ENCODE measurements at places on chromosomes 11 and 22.

GRCh38 chr11:83441171-83441570, 155.0 kb upstream of the CCDC90B start:
- DNase-seq, result no peak

DNA sequence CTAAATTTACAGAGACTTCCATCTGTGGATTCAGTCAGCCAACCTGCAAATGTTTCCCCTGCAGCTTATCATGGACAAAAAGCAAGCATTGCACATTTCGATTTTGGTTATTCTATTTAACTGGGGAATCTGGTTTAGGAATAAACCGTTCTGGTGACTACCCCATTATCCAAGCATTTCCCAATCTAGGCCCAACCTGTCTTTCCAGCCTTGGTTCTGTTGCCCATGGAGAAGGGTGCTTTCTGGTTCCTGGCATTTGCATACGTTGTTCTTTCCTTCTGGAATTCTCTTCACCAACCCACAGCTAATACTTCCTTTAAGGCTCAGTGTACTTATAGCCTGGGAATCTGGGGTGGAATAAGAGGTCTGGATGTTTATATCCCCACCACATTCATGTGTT, 1.4 kb upstream of the TMEM123 start:
- DNase-seq, result no peak

GRCh38 chr11:65643971-65644370, 6.1 kb downstream of the SIPA1 start:
- DNase-seq, result no peak

- DNase-seq, result no peak
Measured at GRCh38 chr11:117881217-117881616, 4.8 kb upstream of the FXYD6 start.

DNA sequence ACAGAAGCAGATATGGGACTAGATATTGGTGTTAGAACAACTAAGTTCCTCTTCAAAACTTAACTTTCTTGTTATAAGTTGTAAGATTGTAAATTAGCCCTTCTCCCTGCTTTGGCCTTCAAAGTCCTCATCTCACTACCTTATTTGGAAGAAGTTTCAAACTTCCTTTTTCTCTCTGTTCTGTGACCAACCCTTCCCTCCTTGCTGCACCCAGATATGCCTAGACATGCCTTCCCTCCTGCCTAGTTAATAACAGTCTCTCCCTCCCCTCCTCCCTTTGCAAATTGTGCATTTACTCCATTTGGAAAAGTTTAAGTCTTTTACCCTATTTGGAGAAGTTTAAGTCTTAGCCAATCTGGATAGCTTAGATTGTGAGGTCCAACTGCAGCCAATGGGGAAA, 4.9 kb downstream of the OR52K2 start:
- no peak for DNase-seq

GRCh38 chr11:123956752-123957151, 13.1 kb upstream of the OR6T1 start:
- DNase-seq, result no peak

DNA sequence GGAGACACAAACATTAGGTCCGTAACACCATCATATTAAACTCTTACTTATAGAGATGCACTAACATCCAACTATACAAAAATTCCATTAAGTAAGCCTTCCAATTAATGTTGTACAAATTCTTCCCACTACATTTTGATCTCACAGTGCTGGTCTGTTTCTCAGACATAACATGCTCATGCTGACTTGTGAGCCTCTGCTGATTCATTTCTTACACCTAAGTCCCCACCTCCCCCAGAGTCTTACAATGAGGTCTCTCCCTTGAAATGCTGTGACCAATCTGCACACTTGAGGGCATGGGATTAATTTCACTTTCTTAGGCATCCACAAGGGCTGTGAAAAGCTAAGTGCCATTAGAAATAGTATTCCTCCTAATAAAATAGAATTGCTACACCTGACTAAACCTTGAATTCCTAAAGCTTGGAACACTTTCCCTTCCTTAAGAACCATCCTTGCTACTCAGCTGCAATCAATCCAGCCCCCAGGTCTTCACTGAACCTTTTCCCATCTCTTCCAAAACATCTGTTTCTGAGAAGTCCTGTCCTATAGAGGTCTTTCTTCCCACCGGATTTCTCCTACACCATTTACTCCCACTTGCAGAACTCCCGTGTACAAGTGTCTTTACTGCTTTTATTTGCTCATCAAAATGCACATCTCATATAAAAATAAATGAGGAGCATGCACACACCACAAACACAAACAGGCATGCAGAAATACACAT, 2.0 kb downstream of the HBG1 start:
- DNase-seq, result no peak

DNA sequence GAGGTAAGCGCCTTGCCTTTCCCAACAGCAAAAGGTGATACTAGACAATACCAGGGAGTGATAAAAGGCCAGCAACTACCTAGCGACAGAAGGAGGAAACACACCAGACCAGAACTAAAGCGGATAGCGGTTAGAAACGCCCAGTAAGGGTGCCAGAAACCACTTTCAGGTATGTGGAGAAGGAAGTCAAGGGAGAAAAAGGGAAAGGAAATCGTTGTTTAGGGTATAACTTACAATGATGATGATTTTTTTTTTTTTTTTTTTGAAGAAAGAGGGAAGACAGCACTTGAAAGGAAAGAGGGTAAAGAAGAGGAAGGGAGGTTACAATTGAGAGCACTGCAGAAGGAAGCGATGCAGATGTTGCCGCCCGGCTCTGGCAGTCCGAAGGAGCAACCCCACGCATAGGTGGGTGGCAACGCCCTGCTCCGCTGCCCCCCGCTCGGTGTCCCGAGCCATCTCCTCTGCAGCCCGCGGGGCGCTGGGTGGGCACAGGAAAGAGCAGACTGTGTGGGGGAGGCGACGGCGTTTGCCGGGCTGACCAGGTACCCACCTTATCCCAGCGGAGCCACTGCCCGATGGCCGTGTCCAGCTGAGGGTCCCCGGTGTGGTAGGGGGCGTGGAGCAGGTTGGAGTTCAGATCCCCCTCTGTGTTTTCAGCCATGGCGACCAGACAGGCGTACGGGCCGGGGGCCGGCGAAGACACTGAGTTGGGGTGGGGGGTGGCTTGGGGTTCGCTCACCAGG, 561 bp downstream of the PGM2L1 start:
- DNase-seq, result peak; percentile 9

DNA sequence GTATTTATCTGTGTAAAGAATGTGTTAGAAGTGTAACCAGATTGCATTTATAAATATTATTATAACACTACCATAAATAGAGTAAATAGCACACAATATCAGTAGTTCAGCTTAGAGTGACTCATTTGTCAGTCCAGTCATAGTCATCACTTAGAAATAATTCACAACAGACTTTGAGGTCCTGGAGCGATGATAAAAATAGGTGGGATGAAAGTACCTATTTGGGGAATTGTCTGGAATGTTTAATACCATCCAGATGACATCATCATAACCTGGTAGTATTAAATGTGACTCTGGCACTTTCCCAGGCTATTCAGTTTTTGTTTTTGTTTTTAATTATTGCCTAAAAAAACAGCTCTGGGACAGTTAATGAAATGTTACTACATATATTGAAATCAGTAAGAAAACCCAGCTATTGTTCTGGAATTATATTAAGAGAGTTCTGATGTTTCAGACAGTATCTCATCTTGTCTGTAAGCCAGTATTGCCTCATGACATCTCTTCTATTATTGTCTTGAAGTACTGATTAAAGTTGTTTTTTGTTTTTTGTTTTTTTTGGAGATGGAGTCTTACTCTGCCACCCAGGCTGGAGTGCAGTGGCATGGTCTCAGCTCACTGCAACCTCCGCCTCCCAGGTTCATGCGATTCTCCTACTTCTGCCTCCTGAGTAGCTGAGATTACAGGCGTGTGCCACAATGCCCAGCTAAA, 74.8 kb downstream of the SIK2 start:
- no peak for DNase-seq

GRCh38 chr11:124194293-124195188, 11.4 kb downstream of the OR10D3 start:
- DNase-seq, result peak; percentile 36

DNA sequence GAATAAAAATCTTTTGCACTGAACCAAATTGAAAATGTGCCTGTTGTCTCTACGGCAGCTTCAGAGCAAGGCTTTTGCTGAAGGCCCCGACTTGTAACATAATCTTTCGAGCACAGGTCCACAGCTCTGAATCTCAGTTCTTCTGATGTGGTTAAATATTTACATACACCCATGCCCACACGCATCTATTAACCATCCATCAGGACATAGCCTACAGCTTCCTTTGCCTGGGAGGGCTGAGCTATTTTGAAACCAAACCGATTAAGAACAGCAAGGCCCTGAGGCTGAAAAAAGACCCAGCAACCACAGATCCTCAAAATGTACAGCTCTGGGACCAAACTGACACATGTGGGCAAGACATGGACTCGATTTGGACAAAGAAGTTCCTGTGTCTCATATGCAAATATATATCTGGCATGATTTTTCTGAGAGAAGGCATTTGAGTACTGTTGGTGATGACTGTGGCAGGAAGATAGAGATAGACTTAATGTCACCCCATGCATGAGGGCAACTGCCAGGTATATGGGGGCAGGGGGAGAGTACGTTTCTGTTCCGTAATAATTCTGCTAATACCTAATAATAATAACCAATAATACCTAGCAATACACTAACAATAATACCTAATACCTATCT, 322.7 kb upstream of the PLET1 start:
- no peak for DNase-seq

DNA sequence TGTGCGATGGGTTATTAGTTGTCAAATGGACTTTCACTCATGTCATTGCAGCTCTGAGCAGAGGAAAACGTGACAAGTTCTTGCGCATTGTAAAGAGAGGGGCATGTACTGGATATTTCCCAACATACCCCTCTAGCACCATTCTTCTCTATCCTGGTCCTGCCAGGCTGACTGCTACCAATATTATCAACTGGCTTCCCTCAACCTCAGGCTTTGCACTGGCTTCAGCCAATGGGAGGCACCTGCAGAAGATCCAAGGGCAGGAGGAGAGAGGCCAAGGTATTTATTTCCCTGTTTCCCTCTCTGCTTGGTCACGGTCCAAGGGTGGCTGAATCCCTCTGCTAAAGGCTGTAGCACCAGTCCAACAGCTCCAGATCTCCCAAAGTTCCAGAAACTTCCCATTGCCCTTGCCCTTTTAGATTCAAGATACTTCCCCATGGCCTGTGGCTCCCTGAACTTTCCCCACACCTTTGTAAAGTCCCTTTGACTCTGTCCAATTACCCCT, 175.6 kb upstream of the NECTIN1 start:
- DNase-seq, result no peak

- DNase-seq, result peak; percentile 80
Measured at GRCh38 chr11:72864702-72865655, 50.8 kb downstream of the ATG16L2 start.

DNA sequence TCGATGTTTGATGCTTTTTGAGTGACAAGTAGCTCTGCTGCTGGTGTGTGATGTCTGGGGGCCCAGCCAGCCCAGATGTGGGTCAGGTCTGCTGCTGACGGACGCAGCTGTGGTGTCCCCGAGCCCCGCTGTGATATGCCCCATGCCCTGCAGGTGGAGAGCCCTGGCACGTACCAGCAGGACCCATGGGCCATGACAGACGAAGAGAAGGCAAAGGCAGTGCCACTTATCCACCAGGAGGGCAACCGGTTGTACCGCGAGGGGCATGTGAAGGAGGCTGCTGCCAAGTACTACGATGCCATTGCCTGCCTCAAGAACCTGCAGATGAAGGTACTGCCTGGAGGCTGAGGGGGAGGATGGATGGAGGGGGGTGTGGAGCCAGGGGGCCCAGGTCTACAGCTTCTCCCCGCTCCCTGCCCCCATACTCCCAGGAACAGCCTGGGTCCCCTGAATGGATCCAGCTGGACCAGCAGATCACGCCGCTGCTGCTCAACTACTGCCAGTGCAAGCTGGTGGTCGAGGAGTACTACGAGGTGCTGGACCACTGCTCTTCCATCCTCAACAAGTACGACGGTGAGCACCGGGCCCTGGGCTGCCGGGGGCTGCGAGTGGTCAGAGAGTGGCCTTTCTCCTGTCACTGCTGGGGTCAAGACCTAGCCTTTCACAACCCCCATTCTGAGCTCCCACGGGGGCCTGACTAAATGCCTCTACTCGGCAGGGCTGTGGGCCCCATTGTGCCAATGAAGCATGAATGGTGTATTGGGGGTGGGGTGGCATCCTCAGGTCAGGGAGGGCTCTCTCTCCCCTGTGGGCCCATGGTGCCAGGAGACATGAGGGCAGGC, 7.3 kb downstream of the AIP start:
- DNase-seq, result no peak

GRCh38 chr11:110338684-110339083, 42.3 kb upstream of the RDX start:
- no peak for DNase-seq

DNA sequence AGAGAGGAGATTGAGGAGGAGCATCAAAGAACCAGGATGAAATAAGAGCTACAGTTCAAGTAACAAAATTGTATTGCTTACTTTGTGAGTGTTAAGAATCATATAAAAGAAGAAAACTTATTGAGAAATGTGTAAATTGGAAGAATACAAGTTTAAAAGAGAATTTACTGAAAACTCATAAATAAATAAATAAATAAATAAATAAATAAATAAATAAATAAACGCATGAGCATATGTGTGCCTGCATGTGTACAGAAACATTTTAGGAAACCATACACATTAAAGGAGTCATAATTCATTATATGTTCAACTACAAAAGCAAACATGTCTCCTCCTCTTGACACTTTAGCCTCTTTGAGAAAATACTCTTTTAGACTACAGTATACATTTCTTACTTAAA, 42.6 kb downstream of the CNTN5 start:
- no peak for DNase-seq

GRCh38 chr11:61331651-61332050, 1.3 kb downstream of the DDB1 start:
- no peak for DNase-seq

DNA sequence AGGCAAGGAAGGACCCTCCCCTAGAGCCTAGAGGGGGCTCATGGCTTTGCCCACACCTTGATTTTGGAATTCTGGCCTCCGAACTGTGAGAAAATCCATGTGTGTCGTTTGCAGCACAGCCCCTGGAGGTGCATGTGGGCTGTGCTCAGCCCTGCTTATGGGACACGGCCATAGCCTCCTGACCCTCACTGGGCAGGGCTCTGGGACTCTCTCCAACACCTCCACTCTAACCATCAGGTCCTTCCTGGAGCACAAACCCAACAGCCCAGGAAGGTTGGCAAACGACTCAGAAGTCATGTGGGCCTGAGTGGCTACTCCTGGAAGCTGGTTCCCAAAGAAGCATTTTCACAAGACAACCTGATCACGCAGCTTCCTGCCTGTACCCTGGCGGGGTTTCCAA, 144.1 kb downstream of the CTTN start:
- no peak for DNase-seq

- no peak for DNase-seq
Measured at GRCh38 chr22:50505776-50506610, 1.5 kb downstream of the LMF2 start.

DNA sequence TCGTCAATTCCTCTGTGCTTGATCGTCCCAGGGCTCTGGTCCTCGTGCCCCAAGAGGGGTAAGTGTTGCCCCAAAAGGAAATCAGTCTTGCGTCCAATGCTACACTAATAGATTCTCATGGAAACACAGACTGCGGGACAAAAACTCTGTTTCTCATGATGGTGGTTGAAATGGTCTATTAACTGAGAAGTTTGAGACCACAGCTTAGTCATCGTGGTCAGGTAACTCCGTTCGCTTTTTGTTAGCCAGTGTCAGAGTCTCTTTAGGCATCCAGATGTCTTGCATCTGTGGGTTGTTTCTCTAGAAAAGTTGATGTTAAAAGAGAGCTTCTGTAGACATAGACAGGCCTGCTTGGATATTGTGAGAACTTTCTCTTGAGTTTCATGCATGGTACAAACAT, 104.6 kb upstream of the SORL1-AS1 start:
- DNase-seq, result no peak

GRCh38 chr11:64621283-64622019, 30.4 kb downstream of the SLC22A12 start:
- DNase-seq, result no peak

GRCh38 chr22:50521710-50522109, 3.7 kb downstream of the SCO2 start:
- no peak for DNase-seq
